Frontal cortex (tissue), 4 donors: ENCODE measurements at places on chromosomes 6 and 20.

DNA sequence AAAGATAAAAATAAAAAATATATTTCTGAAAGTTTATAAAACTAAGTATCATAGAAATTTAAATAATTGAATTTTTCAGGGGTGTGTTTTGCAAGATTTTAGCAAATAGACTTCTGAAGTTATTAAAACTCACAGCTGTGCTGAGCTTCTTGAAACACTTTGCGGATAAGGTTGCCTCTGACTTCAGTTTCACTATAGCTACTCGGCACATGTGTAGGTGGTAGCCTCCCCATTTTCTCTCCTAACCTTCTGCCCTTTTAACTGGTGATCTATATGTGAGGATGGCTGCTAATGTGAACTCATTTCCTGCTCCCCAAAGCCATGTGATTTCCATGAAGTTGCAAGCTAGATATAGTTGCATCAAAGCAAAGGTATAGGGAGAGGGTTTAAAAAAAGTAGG, 129.3 kb upstream of the STMND1 start:
- no peak for DNase-seq

- no peak for DNase-seq
Measured at GRCh38 chr6:161815965-161816364, 542.1 kb upstream of the AGPAT4 start.

- DNase-seq: no peak
Measured at GRCh38 chr6:147055821-147056392, 148.3 kb upstream of the STXBP5 start.

GRCh38 chr6:157904999-157905398, 76.7 kb upstream of the SYNJ2 start:
- DNase-seq: no peak

DNA sequence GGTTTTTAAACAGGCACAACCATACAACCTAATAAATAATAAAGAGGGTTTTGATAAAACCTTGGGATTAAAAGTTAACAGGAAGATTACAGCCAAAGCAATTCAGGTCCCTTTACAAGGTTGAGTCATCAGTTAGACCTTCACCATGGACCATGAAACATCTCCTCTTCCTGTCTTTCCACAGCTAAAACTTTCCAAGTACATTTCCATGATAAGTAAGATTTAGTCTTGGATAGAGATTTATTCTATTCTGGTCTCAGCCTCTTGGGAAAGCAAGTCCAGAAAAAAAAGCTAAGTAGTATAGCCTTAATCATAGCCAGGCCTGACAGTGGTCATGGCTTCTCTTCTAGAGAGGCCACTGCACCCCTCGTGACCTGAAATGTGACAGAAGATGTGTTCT, 2.9 kb upstream of the PRSS35 start:
- DNase-seq: no peak

- DNase-seq: no peak
Measured at GRCh38 chr6:35539223-35539622, 26.5 kb upstream of the TULP1 start.

DNA sequence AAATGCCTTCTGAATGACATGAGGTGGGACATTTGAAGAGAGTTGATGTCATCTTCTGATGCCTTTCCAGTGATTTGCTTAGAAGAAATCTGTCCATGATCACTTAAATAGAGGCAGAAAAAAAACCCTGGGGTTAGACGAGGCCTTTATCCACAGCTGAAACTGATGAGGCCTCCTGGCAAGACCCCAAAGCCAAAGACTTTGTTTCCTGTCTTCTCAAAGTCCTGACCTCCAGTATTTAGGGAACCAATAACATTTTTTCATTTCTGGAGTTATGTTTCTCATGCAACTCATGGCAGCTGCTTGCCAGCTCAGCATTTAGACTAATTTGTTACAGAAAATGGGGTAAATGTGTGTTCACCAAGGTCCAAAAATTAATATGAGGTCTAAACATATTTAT, 248.0 kb upstream of the PRDM1 start:
- no peak for DNase-seq

DNA sequence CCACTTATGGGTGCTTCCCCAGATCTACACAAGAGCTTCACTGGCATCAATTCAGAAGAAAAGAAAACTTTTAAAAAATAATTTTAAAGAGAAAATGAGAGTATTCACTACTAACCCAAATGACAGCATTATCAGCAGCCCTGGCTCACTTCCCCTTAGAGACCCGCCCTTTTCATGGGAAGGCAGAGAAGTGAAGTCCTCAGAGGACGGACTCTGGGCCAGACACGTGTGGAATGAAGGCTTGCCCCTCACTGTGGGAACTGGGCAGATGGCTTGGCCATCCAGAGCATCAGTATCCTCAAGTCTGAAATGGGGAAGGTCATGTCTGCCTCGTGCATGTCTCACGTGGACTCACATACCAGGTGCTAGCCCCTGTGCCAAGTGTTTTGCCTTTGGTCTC, 63.5 kb downstream of the JAG1 start:
- no peak for DNase-seq
